ENCODE measurements at places on chromosomes 1 and 21.

- DNase-seq, result no peak
Observed at GRCh38 chr1:27876341-27877114, 4.2 kb downstream of the THEMIS2 start.

GRCh38 chr1:158984386-158984785 is 25.3 kb upstream of the IFI16 start:
- no peak for DNase-seq

DNA sequence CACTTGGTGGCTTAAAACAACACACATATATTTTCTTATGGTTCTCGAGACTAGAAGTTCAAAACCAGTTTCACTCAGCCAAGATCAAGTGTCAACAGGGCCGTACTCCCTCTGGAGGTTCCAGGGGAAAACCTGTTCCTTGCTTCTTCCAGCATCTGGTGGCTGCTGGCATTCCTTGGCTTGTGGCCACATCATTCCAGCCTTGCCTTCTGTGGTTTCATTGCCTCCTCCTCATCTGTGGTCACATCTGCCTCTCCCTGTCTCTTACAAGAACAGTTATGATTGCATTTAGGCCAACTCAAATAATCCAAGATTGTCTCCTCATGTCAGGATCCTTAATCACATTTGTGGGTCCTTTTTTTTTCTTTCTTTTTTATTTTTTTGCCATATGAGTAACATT is 240.7 kb upstream of the HOOK1 start:
- peak; percentile 77 for DNase-seq

- no peak for DNase-seq
Observed at GRCh38 chr21:38948377-38949069, 142.8 kb downstream of the ETS2 start.

DNA sequence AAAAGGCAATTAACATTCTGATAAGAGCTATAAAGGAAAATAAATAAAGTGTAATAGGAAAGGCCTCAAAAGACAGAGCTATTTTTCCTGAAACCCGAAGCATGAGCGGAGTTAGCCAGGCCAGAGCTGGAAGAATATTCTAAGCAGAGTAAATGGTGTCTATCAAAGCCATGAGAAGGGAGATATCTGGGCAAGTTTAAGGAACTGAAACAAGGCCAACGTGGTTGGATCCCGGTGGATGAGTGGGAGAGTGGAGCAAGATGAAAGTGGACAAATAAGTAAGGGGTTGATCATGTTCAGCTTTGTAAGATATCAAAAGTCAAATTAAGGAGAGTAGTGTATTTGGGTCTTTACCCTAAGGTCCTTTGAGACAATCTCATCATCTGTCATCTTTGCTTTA is 234.0 kb downstream of the TM2D1 start:
- DNase-seq, result no peak

DNA sequence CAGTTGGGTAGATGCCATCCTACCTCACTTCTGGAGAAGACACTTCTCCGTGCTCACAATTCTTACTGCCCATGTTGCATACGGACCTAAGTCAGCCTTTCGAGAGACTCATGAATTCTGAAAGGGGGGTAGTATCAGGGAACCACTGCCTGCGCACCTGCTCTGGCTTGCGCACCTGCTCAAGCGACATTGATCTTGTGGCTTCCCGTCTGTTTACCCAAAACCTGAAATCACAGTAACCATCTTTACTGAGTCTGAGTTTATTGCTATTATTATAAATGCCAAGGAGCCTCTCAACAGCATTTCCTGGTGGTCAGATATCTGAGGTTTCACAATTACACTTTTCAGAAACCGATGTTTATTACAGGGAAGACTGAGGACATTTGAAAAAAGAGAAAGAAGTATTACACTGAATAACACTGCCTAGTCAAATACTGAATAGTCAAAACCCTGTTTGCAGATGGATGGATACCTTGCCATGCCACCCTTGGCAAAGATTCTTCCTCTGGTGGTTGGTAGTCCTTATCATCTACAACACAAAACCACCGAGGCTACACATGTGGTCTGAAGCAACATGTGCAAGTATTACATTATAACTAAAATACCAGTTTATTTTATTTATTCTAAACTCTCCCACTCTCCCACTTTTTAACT is 208.7 kb downstream of the SIPA1L2 start:
- no peak for DNase-seq

- peak; percentile 17 for DNase-seq
Observed at GRCh38 chr1:55974714-55975441, 604.5 kb downstream of the PLPP3 start.

- peak; percentile 57 for DNase-seq
Observed at GRCh38 chr1:17919525-17920439, 164.6 kb downstream of the ACTL8 start.

GRCh38 chr1:202333861-202334260 is 7.9 kb downstream of the UBE2T start:
- no peak for DNase-seq

DNA sequence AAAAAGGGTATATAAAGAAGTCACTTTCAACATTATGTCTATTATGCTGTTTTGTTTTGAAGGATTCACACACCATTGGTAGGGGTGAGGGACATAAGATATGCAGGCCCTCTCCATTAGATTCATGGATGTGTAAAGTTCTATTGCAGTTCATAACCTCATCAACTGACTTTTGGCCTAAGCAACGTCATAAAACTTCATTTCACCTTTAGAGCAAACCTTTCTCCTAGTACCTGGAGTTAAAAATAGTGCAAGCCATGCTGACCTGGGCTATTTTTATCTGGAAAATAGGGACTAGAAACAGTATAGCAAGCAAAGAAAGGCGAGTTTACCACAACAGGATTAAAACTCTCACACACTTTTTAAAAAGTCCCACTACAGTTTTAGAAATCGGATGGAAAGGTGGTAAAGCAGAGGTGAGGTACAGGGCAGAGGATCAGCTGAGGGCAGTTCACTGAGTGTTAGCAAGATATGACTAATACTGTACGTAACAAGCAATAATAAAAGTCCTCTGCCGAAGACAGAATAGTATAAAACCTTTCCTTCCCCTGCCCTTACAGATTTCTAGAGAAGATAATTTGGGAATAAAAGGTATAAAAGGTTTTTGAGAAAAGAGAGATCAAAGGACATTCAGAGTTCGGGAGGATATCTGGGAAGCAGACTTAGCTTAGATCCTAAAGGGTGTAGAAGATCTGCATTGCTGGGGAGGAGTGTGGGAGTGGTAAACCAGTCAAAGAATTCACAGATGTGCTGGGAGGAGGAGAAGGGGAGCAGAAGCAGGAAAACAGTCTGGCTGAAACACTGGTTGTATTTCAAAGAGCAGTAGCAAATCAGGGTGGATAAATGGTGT is 14.3 kb downstream of the EGLN1 start:
- no peak for DNase-seq

DNA sequence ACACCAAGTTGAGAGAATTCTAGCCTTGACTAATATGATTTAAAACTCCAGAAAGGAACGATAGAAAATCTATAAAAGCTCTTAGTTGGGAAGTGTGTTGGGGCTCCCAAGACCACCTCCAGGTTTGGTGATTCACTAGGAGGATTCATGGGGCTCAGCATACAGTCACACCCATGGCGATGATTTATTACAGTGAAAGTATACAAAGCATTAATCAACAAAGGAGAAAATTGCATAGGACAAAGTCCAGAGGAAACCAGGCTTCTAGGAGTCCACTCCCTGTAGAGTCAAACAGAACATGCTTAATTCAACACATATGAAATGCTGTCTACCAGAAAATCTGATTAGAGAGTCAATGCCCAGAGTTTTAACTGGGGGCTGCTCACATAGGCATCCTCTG is 4.8 kb downstream of the CDCA8 start:
- no peak for DNase-seq

DNA sequence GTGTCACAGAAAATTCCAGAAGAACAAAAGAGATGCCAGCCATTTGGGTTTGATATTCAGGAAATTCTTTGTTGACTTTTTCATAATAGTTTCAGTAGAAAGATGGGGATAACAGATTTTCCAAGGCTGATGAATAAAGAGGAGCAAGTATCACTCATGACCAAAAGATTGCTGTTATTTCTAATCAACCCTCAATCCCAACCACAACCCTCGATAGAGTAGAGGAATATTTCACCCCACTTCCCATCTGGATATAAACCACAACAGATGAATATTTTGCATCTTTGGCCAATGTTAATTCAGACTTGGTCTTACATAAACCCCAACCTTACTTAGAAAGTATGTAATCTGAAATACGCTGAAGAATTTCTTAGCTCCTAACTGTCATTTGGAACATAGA is 232.4 kb downstream of the SEC16B start:
- no peak for DNase-seq

- no peak for DNase-seq
Observed at GRCh38 chr1:158059984-158060383, 66.5 kb downstream of the KIRREL1 start.

DNA sequence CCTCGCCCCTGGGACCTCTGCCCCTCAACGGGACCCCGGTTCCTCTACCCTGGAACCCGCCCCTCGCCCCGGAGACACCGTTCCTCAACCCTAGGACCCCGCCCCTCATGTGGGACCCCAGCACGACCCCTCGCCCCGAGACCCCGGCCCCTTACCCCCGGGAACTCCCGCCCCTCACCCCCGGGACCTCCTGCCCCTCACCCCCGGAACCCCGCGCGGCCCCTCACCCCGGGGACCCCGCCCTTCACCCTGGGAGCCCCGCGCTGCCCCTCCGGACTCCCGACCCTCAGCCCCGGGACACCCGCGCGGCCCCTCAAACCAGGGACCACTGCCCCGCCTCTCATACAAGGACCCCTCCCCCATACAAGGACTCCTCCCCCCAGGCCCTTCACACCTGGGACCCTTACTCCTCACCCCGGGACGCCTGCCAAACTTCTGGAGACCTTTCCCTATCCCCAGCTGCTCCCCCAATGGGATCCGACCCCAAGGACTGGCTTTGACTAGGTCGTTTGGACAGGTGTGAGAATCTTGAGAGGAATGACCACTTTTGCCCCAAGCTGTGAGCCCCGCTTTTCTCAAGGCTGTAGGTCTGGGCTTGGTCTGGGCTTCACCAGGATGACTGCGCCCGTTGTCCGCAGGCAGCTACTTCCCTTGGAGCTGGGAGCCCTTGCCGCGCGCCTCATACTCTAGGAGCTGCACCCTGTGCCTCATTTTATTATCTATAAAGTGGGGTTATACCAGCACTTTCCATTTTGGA is 843 bp downstream of the DIP2A start:
- DNase-seq, result peak; percentile 29

DNA sequence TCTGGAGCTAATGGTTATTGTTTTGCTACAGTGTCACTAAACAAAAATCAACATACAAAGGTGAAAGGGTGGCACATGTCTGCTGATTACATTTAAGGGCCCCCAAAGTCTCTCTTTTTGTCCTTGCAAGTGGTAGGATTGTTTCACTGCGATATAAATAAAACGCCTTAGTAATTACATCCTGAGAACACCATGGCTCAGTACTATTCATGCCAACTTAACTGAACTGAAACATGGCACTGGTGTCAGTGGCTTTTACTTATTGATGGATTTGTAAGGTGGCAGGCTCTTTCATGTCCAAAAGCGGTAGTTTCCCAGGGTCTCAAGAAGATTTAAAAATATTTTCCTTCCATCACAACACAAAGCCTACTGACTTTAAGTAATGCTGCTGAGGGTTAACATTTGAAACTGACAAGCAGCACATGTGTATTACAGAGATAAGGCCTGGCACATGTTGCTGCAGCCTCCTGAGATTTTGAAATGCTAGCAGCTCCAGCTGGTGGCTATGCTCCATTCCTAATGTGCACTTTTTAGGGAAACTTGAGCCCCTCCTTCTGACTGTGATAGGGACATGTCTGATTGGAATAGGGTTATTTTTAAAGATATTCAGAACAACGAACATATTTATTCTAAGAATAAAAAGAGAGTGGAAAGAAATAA is 86.8 kb downstream of the ATP1B1 start:
- DNase-seq, result no peak

GRCh38 chr1:103063921-103064320 is 44.4 kb downstream of the COL11A1 start:
- DNase-seq, result no peak

GRCh38 chr1:173297798-173298391 is 90.8 kb upstream of the TNFSF4 start:
- no peak for DNase-seq

GRCh38 chr1:202597090-202597761 is 113.0 kb downstream of the SYT2 start:
- no peak for DNase-seq

DNA sequence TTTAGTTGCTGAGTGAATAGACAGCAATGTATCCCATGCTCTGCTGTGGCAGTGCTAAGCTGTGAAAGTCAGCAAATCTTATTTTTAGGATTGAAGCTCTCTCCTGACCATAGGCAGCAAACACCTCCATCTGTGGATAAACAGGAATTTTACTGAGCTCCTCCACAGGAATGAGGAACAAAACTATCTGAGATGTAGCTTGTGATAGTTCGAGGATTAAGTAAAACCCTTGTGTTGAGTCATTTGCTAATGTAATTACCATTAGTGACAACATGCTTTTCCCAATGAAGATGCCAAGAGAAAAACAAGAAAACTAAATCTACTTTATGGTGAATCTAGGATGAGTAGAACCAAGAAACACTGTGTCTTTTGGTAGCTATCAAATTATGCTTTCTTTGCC is 122.7 kb downstream of the CLEC20A start:
- no peak for DNase-seq

GRCh38 chr21:14975136-14975919 is 89.5 kb downstream of the NRIP1 start:
- no peak for DNase-seq

GRCh38 chr1:153404086-153404635 is 12.2 kb upstream of the S100A7A start:
- DNase-seq, result no peak

- no peak for DNase-seq
Observed at GRCh38 chr21:39612233-39613040, at the start of gene B3GALT5. Gene B3GALT5, plus strand, starts transcription at chr21:39612940. Its CDS starts 47,620 bp downstream, at chr21:39660560.

- peak; percentile 94 for DNase-seq
Observed at GRCh38 chr1:26771643-26772321, 16.0 kb upstream of the PIGV start.

- no peak for DNase-seq
Observed at GRCh38 chr1:160739098-160739511, at the start of gene SLAMF7. Gene SLAMF7, plus strand, starts transcription at chr1:160739247. Its CDS starts 55 bp downstream, at chr1:160739302.

- peak; percentile 52 for DNase-seq
Observed at GRCh38 chr1:91608876-91609275, 108.2 kb downstream of the CDC7 start.

- DNase-seq, result no peak
Observed at GRCh38 chr1:103416681-103417286, 108.7 kb upstream of the RNPC3 start.
